ENCODE measurements at places on chromosomes 6 and 20. TPM values are rescaled to one million over a fixed set of nuclear protein-coding genes. Genes with fewer than 3 reads are reported as not detected.
A peak's percentile ranks its signal among the peaks of the same experiment; 100 is the strongest.

The ACOT13 gene
- 16.2 TPM for polyA plus RNA-seq

The SNAI1 gene
- 11.9 TPM for polyA plus RNA-seq

The EPHA7 gene
- 3.5 TPM for polyA plus RNA-seq

The SLC22A23 gene
- polyA plus RNA-seq, result 3.5 TPM

DNA sequence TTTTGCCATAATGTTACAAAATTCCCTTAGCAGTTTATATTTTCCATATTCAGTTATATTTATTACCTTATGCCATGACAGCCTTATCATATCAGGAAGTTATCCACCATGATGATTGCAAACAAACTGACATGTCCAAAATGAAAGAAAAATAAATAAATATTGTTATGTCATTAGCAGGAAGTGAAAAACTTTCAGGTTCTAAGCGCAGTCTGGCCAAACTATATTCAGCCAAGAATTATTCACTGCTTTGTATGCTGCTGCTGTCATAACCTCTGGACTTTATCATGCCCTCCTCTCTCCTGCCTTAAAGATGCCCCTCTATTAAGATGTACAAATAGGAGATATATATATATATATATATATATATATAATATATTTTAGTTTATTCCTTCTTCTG lies 27.7 kb upstream of the DEFB112 start:
- no peak for DNase-seq

DNA sequence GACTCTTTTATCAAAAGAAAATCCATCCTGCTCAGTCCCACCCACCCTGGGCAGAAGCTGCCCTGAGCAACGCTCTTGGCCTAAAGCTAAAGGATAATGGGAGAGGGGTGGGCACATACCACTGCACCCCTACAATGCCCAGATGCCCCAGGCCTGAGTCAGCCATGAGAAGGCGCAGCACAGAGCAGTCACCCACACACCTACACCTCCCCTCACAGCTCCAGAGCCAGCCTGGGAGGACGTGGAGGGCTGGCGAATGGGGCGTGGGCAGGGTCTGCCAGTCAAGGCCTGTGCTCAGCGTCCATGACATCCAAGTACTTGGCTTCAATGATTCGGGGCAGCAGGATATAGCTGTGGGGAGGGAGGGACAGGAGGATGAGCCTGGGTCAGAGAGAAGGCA lies 11.5 kb downstream of the SLC4A11 start:
- no peak for DNase-seq

- no peak for DNase-seq
Measured at GRCh38 chr6:69105288-69105687, 470.2 kb downstream of the ADGRB3 start.

DNA sequence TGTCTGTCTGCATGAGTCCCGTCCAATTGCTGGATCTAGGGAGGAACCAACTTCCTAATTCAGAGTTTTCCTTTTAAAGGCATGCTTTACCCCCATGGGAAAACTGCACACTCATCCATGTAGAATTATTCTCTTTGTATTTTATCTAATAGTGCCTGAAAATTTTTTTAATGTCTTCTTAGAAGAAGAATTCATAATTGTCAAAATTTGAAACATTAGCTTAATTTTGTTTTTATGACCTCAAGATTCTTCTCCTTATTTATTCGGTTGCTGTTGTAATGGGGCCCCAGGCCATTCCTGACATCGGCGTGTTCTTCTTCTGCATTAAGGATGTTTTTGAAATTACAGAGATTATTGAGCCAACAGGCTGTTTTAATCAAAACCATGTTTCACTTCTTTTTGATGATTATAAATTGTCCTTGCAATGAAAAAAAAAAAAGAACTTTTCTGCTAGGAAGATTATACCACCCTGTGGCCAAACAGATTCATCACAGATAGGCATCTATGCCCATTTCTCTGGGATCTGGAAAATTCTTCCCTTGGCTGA lies 100.3 kb downstream of the ZNF217 start:
- DNase-seq, result no peak

DNA sequence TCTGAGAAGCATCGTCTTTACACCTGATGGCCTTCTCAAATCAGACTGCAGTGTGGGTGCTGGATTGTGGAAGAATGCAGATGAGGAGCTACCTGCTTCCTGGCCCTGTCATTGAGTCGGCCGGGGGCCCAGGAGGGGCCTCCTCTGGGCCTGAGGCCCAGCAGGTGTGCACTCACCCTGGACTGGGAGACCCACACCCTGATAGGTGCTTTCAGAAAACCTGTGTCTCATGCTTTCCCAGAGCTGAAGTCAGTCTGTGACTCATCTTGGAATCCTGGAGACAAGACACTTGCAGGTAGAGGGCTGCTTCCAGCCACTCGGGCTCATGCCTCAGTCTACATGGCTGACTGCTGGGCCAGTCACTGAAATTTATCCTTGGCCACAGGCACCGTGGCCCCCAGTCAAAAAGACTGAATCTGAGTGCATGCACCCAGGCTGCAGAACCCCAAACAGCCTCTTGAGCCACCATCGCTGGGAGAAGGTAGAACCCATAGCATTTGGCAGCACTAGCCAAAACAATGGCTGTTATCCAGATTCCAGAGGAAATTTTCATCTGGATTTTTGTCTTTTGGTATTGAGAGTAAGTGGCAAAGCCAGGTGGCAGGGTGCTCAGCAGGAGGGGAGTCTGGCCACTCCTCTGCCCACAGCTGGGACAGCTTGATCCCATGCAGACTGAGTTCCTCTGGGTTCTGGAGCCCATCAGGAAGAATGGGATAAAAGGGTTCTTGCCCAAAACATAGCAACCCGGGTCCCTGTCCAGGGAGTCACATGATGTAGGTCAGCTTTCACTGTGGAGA lies 182.0 kb upstream of the CST7 start:
- no peak for DNase-seq

DNA sequence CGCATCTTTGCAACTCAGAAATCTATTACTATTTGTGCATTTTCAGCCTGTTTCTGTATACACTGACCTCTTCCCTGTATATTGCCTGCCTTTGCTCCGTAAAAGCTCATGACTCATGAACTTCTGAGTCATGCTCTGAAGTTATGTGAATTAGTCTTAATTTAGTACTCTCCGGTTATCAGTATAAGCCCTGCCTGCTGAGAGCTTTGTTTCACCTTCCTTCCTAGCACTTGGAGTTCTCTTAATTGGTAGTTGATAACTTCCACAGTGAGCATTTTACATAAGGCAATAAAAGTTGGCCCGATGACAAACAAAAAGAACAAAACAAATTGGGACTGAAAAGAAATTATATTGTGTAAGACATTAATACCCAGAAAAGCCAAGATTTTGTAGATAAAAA lies 231.4 kb downstream of the GJA1 start:
- DNase-seq, result no peak

DNA sequence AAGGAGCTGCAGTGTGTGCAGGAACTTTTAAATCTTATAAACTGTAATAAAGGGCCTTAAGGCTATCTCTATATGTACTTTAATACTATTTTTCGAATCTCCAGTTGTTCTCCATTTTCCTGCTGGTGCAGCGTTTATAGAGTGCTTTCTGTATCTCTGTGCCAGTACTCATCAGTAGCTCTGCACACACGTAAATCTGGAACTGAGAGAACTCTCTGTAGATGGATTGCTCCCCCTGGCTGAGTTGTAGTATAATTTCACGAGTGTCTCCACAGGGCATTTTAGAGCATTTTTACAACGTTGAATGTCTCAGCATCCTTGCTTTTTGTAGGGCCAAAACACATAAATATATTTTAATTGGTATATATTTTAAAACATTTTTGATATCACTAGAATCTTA lies 256.5 kb downstream of the TRDN start:
- peak; percentile 5 for DNase-seq

Measured in hindlimb muscle (tissue), 1 donor.